ENCODE measurements at places on chromosomes 12 and 14. TPM values are rescaled to one million over a fixed set of nuclear protein-coding genes. Genes with fewer than 3 reads are reported as not detected.

The WBP11 gene
- total RNA-seq: 9.2 TPM

The GPR84 gene
- total RNA-seq: 0.57 TPM

The SELPLG gene
- 69.6 TPM for total RNA-seq

The PABPN1 gene
- 96.4 TPM for total RNA-seq

- no peaks in the 10 kb centered on the region for H3K27me3 ChIP-seq
- peaks cover 4% of the 10 kb centered on the region for H3K4me1 ChIP-seq
- no peaks in the 10 kb centered on the region for H3K36me3 ChIP-seq
- no peak for DNase-seq
Measured at GRCh38 chr14:72444701-72445100, 449.2 kb downstream of the DPF3 start.

DNA sequence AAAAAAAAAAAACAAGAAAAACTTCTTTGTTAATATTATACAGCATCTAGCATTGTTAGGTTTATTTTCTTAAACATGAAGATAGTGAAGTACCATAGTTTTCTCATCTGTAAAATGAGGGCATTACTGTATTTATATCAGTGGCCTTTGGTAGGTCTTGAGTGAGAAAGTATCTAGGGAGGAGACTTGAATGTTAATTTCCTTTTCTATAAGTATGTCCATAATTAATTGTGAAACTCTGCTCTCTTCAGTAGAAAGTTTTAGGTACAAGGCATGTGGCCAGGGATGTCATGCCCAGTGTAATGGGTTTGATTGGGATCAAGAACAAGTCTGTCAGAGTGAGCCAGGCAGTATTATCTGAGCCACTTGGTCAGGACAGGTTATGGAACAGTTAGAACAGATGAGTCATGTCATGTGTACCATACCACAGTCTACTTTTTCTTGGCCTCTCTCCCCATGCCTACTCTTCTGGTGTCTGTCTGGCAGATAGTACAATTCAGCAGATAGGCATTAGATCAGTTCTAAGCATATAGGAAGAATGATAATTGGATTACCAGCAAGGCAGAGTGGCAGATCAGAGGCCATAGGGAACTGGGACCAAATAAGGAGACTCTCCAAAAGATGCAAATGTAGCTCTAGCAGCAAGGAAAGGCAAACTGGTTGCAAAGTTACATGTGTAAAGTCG is 30.4 kb downstream of the FBXO34 start:
- H3K4me3 ChIP-seq: no peak overlapping the region
- no peak for DNase-seq
- no peak overlapping the region for H3K27ac ChIP-seq

- H3K36me3 ChIP-seq: no peaks in the 10 kb centered on the region
- DNase-seq: no peak
- no peaks in the 10 kb centered on the region for H3K4me1 ChIP-seq
- no peak overlapping the region for H3K27ac ChIP-seq
Measured at GRCh38 chr12:4771960-4772566, 51.9 kb downstream of the GALNT8 start.

DNA sequence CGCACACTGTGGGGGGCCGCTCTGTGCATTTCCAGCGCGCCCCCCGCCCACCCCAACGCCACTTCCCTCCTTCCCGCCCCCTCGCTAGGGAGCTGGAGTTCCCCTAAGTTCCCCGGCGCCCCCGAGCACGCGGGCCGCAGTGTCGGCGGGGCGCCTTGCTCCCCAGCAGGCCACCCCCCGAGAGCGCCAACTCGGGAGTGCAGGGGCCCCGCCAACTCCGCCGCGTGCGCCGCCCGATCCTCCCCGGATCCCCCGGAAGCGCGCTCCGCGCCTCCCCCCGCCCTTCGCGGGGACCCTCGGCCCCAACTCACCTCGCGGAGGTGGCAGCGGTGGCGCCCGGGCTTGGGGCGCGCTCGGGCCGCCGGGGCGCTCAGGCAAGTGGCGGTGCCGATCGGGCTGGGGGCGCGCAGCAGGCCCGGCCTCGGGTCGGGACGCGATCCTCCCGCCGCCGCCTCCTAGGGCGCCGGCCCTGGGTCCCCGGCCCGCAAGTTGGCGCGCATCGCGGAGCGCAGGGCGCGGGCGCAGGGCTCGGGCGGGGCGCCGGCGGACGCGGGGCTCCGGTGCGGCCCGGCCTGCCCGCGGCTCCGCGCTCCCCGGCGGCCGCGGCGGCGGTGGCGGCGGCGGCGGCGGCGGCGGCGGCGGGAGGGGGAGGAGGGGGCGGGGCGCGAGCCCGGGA is at the start of gene NCOR2:
Gene NCOR2 (minus strand): TSS at position 616 of the 676 bp plus-strand sequence. CDS start 72,361 bp downstream, outside the sequence.
- H3K27me3 ChIP-seq: no peaks in the 10 kb centered on the region
- H3K4me1 ChIP-seq: peaks cover 62% of the 10 kb centered on the region
- DNase-seq: peak; percentile 73
- H3K27ac ChIP-seq: peak within 1 kb of the TSS; percentile 81
- H3K36me3 ChIP-seq: no peaks in the 10 kb centered on the region
- H3K4me3 ChIP-seq: peak within 1 kb of the TSS; percentile 96

- no peaks in the 10 kb centered on the region for H3K27me3 ChIP-seq
- peaks cover 39% of the 10 kb centered on the region for H3K36me3 ChIP-seq
Measured at GRCh38 chr12:98532687-98533304, 17.4 kb downstream of the TMPO start.

DNA sequence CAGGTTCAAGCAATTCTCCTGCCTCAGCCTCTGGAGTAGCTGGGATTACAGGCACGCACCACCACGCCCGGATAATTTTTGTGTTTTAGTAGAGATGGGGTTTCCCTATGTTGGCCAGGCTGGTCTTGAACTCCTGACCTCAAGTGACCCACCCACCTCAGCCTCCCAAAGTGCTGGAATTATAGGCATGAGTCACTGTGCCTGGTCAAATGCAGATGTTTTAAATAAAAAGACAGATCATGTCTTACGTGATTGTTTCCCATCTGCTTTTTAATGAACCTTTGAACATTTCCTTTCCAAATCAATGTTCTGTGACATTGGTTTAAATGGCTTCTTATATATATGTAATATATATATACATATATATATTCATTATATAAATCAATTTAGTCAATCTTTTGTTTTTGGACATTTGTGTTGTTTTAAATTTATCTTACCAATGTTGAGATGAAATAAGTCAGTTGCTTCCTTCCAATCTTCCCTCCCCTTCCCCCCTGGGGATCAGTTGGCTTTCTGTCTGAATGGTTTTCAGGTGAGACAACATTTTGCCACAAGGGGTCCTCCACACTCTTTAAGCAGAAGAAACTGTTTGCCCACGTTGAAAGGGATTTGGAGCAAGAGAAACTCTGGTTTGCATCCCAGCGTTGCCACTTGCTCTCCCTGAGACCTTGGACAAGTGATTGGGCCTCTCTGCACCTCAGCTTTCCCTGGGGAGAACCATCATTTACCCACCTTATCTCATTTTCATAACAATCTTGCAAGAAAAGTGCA is 47.6 kb upstream of the RBM19 start:
- H3K27ac ChIP-seq: no peak overlapping the region
- H3K4me3 ChIP-seq: no peak overlapping the region
- no peaks in the 10 kb centered on the region for H3K27me3 ChIP-seq
- H3K4me1 ChIP-seq: no peaks in the 10 kb centered on the region
- H3K36me3 ChIP-seq: no peaks in the 10 kb centered on the region

DNA sequence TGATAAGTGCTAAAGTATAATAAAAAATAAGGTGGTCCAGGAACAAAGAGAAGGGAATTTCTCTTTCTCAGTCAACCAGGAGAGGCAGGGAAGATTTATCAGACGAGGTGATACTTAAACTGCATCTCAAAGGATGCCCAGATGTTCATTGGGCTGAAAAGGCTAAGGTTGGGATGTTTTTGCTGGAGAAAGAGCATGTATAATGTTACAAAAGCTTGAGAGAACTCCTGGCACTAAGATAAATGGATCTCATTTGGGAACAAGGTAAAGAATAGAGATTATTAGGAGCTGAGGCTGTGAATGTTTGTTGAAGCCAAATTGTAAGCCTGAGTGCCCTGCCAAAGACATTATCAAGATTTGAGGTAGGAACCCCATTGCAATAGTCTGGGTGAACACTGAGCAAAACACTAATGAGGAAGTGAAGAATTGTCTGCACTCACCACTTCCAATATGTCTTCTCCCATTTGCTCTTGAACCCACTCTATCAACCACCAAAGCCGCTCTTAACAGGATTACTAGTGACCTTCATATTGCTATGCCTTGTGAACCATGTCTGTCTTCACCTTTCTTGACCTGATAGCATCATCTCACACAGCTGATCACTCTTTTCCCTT is 149.0 kb upstream of the ARID2 start:
- H3K4me1 ChIP-seq: peaks cover 6% of the 10 kb centered on the region
- no peak overlapping the region for H3K4me3 ChIP-seq
- H3K27me3 ChIP-seq: no peaks in the 10 kb centered on the region
- no peak for DNase-seq

GRCh38 chr12:51189790-51190355 is 16.9 kb upstream of the TFCP2 start:
- no peak overlapping the region for H3K27ac ChIP-seq
- H3K4me3 ChIP-seq: no peak overlapping the region
- no peaks in the 10 kb centered on the region for H3K36me3 ChIP-seq
- no peak for DNase-seq

DNA sequence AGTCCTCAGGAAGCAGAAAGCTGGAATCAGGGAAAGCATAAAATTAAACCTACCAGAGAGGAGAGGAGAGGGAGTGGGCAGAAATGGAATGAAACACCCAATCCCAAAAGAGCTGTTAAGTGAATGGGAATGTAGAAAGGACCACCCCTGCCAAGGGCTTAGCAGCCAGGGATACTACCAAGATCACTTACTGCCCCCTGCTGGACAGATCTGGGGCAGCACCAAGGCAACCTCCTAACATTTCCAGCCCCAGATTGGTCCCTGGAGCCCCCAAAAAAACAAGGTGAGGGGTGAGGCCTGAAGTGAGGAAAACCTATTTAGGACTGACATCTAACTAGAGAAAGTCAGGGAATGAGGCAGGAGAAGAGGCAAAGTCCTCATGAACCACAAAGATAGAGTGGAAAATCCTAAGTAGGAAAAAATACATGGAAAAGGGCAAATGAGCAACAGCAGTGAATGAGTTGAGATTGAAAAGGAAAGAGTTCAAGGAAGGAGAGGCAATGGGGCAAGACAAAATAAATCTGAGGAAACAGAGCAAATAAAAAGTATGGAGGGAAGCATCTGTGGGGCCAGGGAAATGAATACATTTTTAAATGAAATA is 11.2 kb upstream of the FKBP11 start:
- H3K4me3 ChIP-seq: no peak overlapping the region
- H3K27ac ChIP-seq: no peak overlapping the region
- peaks cover 10% of the 10 kb centered on the region for H3K4me1 ChIP-seq
- H3K27me3 ChIP-seq: no peaks in the 10 kb centered on the region

GRCh38 chr12:63940310-63941005 is 96.0 kb downstream of the SRGAP1 start:
- H3K27me3 ChIP-seq: no peaks in the 10 kb centered on the region
- no peaks in the 10 kb centered on the region for H3K4me1 ChIP-seq
- H3K36me3 ChIP-seq: no peaks in the 10 kb centered on the region
- no peak for DNase-seq
- H3K4me3 ChIP-seq: no peak overlapping the region
- no peak overlapping the region for H3K27ac ChIP-seq

GRCh38 chr14:69779088-69779487 is 12.1 kb downstream of the SRSF5 start:
- no peaks in the 10 kb centered on the region for H3K27me3 ChIP-seq
- peaks cover 3% of the 10 kb centered on the region for H3K4me1 ChIP-seq
- no peak for DNase-seq
- H3K36me3 ChIP-seq: peaks cover 31% of the 10 kb centered on the region

DNA sequence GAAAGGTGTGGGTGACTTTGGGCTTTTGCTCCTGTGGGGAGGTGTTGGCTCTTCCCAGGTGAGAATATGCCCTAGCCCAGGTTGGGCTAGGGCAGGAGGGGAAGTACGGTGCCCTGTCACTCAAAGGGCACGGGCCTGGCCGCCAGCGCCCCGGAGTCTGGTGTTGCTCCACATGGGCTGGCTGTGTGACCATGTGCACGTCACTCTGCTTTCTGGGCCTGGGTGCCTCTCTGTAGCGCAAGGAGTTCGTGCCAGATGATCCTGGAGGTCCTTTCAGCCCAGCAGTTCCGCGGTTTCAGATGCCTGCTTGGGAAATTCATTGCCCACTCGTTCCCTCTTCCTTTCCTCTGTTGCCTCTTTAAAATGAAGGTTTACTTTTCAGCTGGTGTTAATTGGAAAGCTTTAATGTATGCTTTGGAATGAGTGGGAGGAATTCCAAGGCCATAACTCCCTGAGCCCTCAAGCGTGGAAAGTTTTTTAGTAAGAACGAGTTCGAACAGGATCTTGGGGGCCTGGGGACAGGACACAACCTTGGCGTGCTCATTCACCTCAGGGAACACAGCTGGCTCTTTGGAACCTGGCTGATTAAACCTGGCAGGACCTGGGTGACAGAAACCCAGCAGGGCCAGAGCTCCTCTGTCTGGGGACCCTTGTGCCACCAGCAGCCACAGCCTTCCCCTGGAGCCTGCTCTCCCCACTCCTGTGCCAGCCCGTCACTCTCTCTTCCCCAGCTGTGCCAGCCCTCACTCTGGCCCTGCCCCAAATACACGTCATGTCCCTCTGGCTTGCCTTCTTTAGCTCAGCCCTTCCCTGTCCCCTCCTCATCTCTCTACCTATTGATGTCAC is 42.8 kb downstream of the TSPAN9 start:
- peaks cover 6% of the 10 kb centered on the region for H3K4me1 ChIP-seq
- no peak for DNase-seq
- H3K4me3 ChIP-seq: no peak overlapping the region
- peak overlapping the region; percentile 48 for H3K27ac ChIP-seq
- H3K27me3 ChIP-seq: peaks cover 2% of the 10 kb centered on the region

DNA sequence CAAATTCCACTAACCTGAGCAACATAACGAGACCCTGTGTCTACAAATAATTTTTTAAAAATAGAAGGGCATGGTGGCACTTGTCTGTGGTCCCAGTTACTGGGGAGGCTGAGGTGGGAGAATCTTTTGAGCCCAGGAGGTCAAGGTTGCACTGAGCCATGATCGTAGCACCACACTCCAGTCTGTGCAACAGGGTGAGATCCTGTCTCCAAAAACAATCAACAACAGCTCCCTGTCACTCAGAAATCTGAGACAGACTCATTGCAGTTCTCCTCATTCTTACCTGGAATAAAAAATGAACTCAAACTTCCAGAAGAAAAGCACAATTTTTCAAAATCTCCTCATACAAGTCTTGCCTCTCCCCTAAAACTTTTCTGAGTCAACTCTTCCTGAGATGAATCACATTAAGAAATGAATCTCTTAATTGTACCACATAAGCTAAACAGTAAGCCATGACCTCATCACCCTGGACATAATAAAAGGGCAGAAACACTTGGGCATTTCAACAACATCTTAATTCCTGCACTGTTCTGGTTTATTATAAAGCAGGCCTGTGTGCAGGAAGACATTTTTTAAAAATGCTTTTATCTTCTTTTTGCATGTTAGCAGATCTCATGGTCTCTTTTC is 214.3 kb upstream of the CDKN3 start:
- no peaks in the 10 kb centered on the region for H3K4me1 ChIP-seq
- H3K4me3 ChIP-seq: no peak overlapping the region
- DNase-seq: no peak
- H3K27ac ChIP-seq: no peak overlapping the region
- no peaks in the 10 kb centered on the region for H3K36me3 ChIP-seq

DNA sequence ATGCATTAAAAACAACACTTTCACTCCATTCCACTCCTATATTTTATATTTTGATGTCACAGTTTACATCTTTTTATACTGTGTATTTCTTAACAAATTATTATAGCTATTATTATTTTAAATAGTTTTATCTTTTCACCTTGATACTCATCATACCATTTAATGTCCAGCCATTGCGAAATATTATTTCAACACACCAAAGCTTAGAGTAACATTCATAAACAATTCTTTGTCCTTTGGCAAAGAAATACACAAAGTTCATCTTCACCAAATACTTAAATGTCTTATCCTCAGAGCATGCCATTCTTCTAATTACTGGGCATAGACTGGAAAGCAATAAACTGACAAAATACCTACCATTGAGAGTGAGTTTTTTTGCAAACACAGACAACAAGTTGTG is 1963.4 kb upstream of the FLRT2 start:
- no peak overlapping the region for H3K27ac ChIP-seq
- no peak for DNase-seq
- H3K4me3 ChIP-seq: no peak overlapping the region
- no peaks in the 10 kb centered on the region for H3K36me3 ChIP-seq
